Cortex of kidney (tissue), 1 donor: ENCODE measurements at places on chromosomes 16 and 17.
A peak's percentile ranks its signal among the peaks of the same experiment; 100 is the strongest.

DNA sequence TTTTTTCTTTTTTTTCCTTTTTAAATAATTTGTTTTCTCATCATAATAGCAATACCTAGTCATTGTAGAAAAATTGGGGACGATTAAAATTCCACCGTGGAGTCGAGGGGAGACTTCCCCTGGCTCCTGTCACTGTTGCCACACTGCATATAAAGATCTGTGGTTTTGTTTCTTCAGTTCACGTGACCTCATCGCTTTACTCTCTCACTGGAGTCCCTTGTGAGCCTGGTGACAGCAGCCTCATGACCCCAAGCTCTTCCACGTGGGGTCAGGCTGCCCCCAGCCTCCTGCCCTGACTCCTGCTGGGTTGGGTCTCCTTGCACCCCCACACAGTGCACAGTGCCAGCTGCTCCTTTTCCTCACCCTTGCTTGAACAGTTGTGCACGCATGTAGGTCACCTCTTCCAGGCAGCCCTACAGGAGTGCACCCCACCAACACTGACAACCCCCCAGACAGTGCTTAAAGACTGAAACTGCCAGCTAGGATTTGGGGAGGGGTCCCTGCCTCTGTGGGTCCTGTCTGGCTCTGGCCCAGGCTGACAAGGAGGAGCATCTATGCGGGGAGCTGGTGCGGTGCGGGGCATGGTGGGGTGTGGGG lies 7.3 kb upstream of the METRNL start:
- no peak for DNase-seq

DNA sequence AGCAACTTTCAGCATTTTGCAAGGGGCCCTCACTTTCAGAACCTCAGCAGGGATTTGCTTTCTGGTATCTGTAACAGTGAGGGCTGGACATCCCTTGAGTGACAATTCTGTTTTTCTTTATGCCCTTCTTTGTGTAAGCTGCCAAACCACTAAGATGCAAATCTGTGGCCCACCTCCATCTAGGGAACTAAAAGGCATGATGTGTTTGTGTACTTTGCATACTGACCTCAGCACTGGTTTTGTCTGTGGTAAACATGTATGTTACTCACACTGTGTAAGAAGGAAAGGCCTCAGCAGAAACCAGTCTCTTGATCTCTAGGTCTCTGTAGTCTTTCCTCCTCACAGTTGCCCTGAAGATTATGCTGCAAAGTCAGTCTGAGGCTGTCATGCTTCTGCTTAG lies 396.6 kb upstream of the DYNLRB2 start:
- DNase-seq, result no peak

- DNase-seq, result no peak
Measured at GRCh38 chr16:17365211-17365541, 105.6 kb downstream of the XYLT1 start.

DNA sequence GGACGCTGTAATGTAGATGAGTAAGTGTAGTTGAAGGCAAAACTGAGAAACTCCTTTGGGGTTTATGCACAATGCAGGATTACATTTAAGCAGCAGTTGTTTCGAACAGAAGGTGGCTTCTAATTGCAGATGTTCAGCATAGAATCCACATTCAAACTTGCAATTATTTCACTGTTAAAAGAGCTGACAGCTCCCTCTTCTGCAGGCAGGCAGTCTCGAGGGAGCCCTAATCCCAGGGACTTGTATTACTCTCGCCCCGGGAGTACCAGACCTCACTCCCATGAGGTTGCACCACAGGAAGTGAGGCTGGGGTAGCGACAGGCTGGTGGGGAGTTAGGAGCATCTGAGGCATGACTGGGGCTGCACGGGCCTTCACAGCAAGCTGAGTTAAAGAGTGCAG lies 484.3 kb upstream of the EEF2KMT start:
- no peak for DNase-seq

- DNase-seq, result no peak
Measured at GRCh38 chr17:48841395-48841831, 10.6 kb downstream of the CALCOCO2 start.

GRCh38 chr17:39730095-39730921 lies at the start of gene MIEN1:
Gene MIEN1 (minus strand): TSS chr17:39730532. CDS start chr17:39730495, 37 bp downstream.
- peak; percentile 76 for DNase-seq
